Kidney capillary endothelial cell (primary cell): ENCODE measurements at places on chromosomes 5 and 9.

- DNase-seq: no peak
Observed at GRCh38 chr5:68793074-68793473, 300.7 kb upstream of the SLC30A5 start.

DNA sequence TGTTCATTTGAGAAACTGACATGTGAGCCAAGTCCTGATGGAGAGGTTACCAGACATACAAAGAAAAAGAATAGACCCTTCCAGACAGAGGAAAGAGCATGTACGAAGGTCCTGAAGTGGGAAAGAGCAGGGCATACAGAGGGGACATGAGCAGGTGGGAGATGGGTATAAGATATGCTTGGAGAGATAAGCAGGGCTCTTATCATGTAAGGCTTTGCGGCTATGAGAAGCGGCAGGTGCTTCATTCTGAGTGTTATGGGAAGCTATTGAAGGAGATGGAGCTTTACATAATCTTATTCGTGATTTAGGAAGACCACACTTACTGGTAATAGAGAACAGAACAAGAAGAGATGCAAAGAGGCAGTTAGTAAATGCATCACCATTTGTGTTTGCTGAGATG, 417.1 kb downstream of the EBF1 start:
- DNase-seq: no peak

DNA sequence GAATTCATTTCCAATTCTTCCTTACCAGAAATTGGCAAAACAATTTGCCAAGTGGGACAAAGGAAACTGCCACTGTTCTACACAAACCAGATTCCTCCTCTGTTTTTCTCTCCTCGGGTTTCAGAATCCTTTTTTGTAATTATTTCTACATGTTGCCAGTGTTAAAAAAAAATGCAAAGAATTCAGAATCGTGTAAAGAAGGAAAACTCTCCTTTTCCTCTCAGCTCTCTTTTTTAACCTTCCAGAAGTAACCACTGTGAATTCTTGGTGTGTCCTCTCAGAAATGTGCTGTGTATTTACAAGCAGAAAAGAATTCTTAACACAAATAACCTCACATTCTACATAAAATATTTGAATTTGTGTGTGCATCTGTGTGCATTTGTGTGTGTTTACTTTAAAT, 224.6 kb downstream of the DRD1 start:
- DNase-seq: no peak

DNA sequence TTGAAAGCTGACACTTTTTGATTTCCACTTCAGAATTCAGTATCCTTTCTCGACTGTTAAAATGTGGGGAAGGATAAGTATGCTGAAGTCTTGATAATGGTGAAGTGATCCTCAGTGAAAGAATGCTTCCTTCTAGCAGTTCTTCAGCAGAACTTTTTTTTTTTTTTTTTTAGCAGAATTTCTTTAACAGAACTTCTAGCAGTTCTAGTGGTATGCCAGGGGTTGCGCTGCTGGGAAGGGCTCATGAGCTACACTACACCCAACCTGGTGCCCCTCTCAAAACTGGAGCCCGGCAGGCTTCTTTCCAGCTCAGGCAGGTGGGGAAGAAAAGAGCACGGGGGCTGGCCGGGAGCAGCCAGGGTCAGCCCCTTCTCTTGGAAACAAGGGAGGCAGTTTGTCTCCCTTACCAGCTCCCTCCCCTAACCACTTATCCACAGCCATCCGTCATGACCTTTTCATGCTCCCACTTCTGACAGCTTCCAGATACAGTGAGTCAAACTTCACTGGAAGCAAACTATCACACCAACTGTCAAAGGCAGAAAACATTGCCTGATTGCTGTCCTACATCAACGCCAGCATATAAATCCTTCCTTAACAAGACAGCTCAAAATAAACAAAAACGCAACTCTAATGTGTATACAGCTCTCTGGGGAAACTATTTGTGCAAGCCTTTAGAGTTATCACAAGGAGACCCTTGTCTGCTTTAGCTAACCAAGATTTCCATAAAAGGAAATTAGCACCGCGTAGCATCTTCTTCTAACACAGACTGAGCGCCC, 211.5 kb downstream of the GAPVD1 start:
- DNase-seq: peak; percentile 46

DNA sequence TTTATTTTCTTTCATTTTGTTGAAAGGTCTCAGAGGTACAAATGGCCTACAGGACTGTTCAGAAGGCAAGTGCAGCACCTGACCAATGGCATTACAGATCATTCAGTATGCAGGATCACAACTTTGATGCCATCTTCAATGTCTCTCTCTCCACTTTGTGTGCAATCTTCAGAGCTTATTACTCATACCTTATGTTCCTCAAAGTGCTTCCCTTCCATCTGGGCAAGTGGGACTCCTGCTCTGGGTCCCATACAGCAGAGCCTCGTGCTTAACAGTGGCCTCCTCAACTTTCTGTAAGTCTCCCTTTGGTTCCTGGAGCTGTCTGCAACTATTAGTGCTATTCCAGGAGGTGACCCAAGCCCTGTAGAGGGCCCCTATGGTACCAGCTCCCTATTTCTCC, 358.4 kb upstream of the RPS23 start:
- DNase-seq: no peak

GRCh38 chr5:124302533-124302932, 443.9 kb downstream of the ZNF608 start:
- DNase-seq: no peak

DNA sequence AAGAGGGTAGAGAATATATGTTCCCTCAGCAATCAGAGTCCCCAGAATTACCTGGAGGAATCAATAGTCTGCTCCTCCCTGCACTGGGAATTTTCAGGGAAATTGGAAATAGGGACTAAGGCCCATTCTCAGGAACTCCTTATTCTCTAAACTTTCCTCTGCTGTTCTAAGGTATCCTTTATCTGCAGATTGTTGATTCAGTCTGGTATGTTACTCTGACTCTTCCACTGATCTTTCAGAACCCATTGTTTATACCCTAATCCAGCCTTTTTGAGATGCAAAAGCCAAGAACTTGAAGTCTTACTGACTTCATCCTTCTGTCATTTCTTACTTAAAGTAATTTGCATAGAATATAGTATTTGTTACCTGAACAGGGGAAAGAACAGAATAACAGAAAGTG, 143.5 kb upstream of the PPP1R2B start:
- no peak for DNase-seq

DNA sequence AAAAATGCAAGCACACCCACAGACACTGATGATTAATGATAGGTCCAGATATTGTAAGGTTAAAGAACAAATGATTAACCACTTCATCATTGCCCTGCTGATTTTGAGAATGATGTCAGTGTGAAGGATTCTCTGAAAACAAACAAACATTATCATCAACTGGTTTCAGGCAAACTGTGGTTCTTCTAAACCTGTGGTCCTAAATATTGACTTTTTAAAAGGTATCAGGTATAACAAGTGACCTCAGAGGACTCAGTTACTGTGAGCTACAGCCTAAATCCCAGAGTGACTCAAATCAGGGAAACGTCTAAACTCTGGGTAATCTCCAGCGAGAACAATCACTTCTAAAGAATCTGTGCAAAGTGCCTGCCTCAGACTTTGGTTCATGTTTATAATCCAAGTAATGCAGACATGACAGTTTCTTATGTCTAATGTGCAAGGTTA, 172.3 kb upstream of the CDH6 start:
- no peak for DNase-seq

- DNase-seq: no peak
Observed at GRCh38 chr9:93669116-93669957, 93.0 kb downstream of the PHF2 start.

- no peak for DNase-seq
Observed at GRCh38 chr9:28782630-28783029, 1209.3 kb upstream of the C9orf72 start.

- DNase-seq: no peak
Observed at GRCh38 chr9:17775656-17776055, 196.8 kb downstream of the SH3GL2 start.

GRCh38 chr9:128615571-128615970, 41.1 kb downstream of the DYNC2I2 start:
- no peak for DNase-seq

- DNase-seq: no peak
Observed at GRCh38 chr5:16134204-16134603, 45.4 kb downstream of the MARCHF11 start.

DNA sequence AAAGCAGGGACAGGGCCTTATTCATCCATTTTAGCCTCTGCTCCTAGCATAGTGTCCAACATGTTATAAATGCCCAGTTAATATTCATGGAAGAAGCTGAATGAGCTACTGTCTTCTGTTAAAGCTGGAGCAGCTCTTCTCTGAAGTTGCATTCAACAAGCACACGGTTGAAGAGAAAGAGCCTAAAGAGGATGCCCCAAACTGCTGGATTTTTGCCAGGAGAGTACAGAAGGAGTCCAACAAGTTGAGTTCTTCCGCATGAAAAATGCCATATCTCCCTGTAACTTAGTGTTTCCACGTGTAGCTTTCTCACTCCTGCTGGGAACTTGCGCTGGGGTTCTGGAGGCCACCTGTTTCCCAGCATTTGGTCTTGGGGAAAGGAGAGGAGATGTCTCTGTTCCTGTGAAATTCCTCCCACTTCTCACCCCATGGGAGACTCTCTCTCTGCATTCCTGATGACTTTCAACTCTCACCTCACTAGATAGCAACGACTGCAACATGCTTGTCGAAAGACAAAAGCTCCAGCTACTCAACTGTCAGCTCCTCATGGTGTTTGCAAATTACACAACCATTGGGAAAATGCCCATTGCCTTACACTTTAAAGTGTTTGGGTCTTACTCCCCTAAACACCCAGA, 122.8 kb downstream of the KIF4B start:
- DNase-seq: no peak
